ENCODE measurements at places on chromosomes 1 and 21.

DNA sequence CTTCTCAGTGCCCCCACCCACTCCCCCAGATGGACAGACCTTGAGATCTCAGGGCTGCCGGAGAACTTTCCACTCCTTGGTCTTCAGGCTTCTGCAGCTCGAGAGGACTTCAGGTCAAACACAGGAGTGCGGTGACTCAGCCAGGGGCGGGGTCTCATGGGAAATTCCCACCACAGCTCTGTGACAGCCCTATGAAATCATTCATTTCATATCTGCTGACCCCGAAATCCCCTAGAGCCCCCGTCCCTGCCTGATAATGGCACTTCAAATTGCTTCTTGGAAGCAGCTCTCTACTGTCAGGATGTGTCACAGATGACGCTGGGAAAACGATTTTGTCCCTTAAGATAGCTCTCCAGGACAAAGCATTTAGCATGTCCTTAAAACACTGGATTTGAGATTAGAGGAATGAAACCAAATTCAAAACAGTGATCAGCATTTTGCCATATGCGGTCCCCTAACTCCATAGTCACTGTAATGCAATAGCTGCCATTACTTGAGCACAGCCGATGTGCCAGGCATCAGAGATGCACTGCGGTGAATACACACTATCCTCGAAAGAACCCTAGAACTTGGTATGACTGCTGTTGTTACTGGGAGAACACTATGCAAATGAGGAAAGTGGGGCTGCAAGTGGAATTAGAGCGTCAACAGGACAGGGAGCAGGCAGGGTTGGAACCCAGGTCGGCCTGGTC, at the start of gene TNFRSF9:
TNFRSF9 (minus strand) TSS at position 95 of the 692 bp plus-strand sequence. CDS start 845 bp downstream, outside the sequence.
- DNase-seq = no peak

- no peak for DNase-seq
Observed at GRCh38 chr1:192724670-192725069, 84.2 kb upstream of the RGS2 start.

GRCh38 chr1:200673952-200674823, 4.5 kb upstream of the DDX59 start:
- no peak for DNase-seq

DNA sequence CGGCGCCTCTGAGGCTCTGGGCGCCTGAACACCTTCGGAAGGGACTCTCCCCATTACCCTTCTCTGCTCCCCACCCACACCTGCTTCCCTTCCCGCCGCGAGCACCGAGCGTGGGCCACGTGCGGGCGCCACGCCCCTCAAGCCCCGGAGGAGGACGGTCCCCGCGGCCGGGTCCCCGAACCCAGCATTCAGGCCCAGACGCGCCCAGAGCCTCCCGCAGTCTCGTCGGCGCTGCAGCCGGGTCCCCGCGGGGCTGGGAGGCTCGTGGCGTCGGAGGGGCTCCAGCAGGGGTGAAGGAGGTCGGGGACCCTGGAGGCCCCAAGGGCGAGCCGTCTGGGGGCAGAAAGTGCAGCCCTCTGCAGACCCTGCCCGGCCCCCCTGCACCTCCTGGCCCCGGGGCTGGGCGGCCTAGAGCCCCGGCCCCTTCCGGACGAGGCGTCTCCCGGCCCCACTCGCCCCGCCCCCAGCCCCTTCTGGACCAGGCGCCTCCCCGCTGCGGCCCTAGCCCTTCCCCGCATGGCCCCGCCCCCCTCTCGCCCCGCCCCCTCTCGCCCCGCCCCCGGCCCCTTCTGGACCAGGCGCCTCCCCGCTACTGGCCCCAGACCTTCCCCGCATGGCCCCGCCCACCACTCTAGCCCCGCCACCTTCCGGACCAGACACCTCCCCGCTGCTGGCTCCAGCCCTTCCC, 378 bp upstream of the SMIM1 start:
- no peak for DNase-seq

DNA sequence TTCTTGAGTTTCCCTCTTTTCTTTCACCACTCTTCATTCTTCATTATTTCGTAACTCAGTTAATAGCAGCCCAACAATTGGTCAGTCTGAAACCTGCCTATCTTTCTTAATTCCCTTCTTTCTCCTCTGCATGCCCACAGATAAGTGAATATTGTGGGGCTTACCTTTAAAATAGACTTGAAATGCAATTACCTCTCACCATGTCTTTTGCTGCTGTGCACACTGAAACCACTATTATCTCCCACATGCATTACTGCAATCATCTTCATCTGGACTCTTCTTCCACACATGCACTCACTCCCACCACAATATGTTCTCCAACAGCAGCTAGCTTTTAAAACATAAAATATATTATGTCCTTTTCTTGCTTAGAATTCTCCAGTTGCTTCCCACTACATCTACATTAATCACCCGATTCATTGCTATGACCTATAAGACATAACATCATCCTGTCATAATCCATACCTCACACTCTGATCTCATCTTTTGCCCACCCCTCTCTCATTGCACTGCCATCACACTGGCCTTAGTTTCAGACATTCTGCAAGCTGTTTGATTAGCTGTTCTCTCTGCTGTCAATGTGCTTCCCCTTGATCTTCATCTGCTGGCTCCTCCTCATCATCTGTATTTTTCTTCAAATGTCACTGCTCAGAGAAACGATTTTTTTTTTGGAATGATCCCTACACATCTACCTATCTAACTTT, 304.8 kb downstream of the PTPRC start:
- no peak for DNase-seq

DNA sequence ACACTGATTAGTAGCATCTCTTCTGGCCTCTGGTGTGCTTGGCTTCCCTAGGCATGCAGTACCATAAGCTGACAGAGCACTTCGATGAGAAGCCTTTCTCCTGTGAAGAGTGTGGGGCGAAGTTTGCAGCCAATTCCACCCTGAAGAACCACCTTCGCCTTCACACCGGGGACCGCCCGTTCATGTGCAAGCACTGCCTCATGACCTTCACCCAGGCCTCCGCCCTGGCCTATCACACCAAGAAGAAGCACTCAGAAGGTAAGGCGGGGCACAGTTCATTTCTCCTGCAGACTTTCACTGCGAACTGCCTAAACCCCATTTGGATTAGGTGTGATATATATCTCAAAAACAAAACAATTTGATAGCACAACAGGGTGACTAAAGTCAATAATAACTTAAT, 50.4 kb upstream of the EPHA8 start:
- no peak for DNase-seq
